ENCODE measurements at places on chromosomes 7 and 10.

GRCh38 chr10:117896517-117896916, 150.2 kb downstream of the RAB11FIP2 start:
- DNase-seq: no peak

GRCh38 chr7:14045651-14046050, 56.2 kb upstream of the ETV1 start:
- DNase-seq: no peak

GRCh38 chr10:103096130-103096529, 96.9 kb downstream of the NT5C2 start:
- DNase-seq: no peak

DNA sequence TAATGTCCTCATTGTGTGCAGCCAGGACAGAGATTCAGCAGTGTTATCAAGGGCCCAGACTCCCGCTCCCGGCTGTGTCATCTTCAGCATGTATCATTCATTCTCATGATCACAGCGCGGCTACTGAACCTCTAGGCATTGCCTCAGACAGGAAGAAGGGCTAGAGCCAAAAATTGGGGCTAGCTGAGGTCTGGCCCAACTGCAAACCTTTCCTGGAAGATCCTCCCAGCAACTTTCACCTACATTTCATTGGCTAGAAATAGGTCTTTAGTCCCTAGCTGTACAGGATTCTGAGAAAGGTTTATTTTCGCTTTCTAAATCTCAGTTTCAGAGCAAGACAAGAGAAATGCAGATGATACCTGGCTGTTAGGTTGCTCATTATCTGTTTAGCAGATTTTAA, 81.9 kb downstream of the CREM start:
- DNase-seq: no peak

DNA sequence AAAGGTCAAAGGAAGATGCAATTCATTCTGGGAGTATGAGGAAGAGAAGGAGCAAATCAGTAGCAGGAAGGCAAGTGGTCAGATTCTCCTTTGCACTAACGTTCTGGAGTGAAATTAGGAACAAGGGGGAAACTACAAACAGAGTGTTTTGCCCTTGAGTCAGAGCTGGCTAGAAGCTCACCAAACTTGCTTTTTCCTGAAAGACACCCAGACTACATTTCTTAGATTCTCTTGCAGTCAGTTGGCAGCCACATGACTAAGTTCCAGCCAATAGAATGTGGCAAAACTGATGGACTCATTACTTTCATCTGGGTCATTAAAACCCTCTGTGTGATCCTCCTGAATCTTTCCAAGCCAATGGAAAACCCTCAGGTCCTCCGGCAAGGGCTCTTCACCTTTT, 18.6 kb upstream of the DLX5 start:
- no peak for DNase-seq

DNA sequence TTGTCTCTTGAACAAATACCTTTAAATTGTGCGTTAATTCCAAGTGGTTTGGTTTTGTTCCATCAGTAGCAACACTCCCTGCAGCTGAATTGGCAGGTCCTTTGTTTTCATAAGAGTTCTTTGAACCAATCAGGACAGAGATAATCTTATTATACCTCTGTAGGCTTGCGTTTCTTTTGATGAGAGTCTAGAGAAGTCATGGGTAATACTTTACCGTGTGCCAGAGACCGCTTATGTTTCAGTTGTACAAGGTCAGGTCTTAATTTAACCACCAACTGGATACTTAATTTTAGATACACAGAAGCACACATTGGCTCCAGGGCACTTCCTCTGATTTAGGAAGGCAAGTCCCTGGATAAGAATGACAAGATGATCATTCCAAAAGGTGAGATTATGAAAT, at the start of gene ASB15:
Gene ASB15, plus strand, starts transcription at position 292 of the 400 bp plus-strand sequence. CDS start 12,682 bp downstream, outside the sequence.
- DNase-seq: no peak

- no peak for DNase-seq
These were observed 62.2 kb downstream of the GRID1 start for GRCh38 chr10:86304436-86304835.

DNA sequence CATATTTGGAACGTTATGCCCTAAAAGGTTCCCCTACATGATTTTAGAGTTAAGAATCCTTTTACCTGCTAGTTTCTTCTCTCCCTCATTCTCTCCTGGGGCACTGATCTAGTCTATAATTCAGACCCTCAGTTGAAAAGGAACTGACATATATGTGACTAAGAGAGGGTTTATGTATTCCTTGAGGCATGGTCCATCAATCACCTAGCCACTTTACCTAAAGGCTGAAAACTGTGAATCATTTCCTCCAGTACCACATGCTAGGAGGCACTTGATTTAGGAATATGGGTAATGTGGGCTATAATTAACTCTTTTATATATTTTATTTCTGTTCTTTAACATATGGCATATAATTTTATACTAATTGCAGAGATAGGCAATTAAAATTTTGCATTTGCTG, 303.5 kb downstream of the BBS9 start:
- no peak for DNase-seq

DNA sequence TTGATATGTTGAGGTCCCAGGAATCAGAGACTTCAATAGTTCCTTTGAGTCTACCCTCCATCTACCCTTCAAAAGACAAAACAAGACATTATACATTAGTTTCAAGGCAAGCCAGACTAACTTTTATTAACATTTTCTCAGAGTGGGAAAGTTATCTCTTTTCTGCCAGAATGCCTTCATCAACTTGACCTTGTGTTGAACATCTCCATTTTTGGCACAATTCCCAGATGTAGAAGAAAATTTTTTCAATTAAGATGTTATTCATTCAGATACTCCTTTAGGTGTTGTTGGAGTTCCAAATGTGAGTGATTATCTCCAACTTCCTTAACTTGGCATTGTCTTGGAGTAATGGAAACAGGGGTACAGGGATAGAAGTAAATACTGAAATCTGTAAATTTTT, 59.1 kb downstream of the NRF1 start:
- DNase-seq: no peak

GRCh38 chr10:104862-105565, 30.2 kb upstream of the ZMYND11 start:
- DNase-seq: no peak

DNA sequence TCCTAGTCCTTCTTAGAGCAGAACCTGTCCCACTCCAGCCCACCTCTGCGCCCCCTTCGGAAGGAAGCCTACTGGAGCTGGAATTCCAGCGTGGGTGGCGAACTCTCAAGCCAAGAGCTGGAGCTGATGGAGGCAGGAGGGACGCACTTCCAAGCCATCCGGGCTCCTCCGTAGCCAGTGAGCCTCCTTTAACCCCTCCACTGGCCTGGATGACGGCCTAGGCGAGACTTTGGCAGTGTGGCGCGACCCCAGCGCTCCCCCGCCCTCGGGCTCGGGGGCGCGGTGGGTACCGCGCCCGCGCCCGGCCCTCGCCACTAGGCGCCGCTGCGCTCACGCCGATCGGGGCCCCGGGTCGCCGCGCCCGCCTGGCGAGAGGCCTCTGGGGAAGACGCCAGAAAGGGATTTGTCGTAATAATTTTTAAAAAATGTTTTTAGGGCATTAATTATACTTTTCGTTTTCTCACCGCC, 5.1 kb upstream of the EMX2 start:
- no peak for DNase-seq

GRCh38 chr7:10022957-10023356, 950.7 kb upstream of the PHF14 start:
- no peak for DNase-seq

DNA sequence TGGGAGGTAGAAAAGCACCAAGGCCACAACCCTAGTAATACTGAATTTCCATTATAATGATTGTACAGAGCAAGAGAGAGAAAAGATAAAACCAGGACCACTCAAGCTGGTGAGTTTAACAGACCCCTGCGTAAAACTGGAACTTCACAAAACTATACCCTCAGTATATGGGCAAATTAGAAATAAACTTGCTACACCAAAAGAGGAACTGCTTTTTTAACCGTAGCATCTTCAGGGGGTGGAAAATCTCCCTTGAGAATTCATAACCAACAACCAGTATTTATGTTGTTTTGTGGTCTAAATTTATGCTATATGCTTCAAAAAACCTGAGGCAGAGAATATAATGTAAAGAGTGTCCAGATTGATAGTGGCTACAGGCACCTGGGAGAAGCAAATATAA, 171.2 kb downstream of the SGMS1 start:
- DNase-seq: no peak

GRCh38 chr10:24119896-24120295, 89.0 kb upstream of the KIAA1217 start:
- DNase-seq: no peak

DNA sequence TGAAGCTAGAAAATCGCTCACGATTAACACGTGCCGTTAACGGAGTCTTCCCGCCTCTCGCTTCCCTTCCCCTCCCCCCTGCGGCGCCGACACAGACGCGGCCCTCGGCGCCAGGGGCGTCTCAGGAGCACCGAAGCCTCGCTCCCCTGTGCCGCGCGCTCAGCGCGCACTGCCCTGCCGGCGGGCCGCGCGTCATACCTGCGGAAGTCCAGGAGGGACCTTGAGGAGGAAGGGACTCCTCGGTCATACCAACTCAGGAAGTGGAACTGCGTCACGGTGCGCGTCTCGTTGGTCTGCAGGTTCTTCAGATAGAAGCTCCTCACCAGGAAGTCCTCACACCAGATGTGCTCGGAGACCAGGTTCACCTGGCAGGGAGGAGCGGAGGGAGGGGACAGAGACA, 239.6 kb downstream of the DNAJB6 start:
- DNase-seq: peak; percentile 73
